ENCODE measurements at places on chromosomes 6 and 20. TPM values are rescaled to one million over a fixed set of nuclear protein-coding genes. Genes with fewer than 3 reads are reported as not detected.

Gene CD109
- polyA plus RNA-seq = 0.24 TPM

Gene SLC22A7
- polyA plus RNA-seq = not detected

Gene ZC2HC1B
- 0.07 TPM for polyA plus RNA-seq

Gene CDC5L
- 6.5 TPM for polyA plus RNA-seq

Gene MYO6
- 11.6 TPM for polyA plus RNA-seq

Gene NRSN1
- polyA plus RNA-seq = not detected

Gene FAM217A
- 0.11 TPM for polyA plus RNA-seq

Gene BPIFB4
- polyA plus RNA-seq = not detected

Gene EYA2
- 0.98 TPM for polyA plus RNA-seq

Gene HLA-DQA1
- polyA plus RNA-seq = 8.1 TPM

Gene PRPH2
- polyA plus RNA-seq = 0.77 TPM

Gene DEFB121
- polyA plus RNA-seq = not detected

Gene ATP9A
- 10.4 TPM for polyA plus RNA-seq

Gene SLC32A1
- not detected for polyA plus RNA-seq

Gene C6orf58
- 0.05 TPM for polyA plus RNA-seq

Gene PRRT1
- polyA plus RNA-seq = 0.70 TPM
